Bronchus fibroblast of lung (primary cell): ENCODE measurements at places on chromosomes 1 and 21. TPM values are rescaled to one million over a fixed set of nuclear protein-coding genes. Genes with fewer than 3 reads are reported as not detected.

Gene RNU1-2
- under 0.01 TPM in 1 of 2 replicates, not detected in the other for total RNA-seq

Gene PDE9A
- 0.15 and 0.84 TPM in 2 replicates for total RNA-seq

Gene OR2L13
- total RNA-seq: not detected in 2 replicates

Gene NCSTN
- total RNA-seq: 56.0 and 68.1 TPM in 2 replicates

Gene BMP8B
- total RNA-seq: not detected in 2 replicates

Gene TTC34
- 0.15 and 0.17 TPM in 2 replicates for total RNA-seq

Gene SLAMF9
- not detected in 2 replicates for total RNA-seq

Gene TNFRSF8
- not detected in 2 replicates for total RNA-seq

Gene OPRD1
- total RNA-seq: not detected in 2 replicates

Gene KIF17
- total RNA-seq: 1.0 and 1.8 TPM in 2 replicates
